Activated CD4-positive, alpha-beta T cell treated with anti-CD3 and anti-CD28 coated beads, Interleukin-2, amount 50 U/mL, for 4 hours (primary cell): ENCODE measurements at places on chromosomes 5 and 9.

DNA sequence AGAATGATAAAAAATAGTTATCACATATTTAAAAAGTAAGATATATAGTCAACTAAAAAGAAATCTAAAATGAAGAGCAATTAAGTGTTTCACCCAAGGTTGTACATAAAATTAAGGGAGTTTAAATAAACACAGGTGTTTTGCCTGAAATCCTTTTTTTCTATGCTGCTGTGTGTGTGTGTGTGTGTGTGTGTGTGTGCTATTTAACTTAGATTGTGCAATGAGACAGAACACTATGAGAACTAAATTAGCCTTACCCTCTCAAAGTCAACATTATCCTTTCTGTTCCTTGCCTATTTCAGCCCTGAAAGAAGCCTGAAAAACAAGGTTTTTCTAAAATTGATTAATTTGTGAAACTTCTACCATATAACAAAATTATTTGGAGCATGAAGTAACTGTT is 516.2 kb downstream of the ELAVL2 start:
- DNase-seq, result no peak

DNA sequence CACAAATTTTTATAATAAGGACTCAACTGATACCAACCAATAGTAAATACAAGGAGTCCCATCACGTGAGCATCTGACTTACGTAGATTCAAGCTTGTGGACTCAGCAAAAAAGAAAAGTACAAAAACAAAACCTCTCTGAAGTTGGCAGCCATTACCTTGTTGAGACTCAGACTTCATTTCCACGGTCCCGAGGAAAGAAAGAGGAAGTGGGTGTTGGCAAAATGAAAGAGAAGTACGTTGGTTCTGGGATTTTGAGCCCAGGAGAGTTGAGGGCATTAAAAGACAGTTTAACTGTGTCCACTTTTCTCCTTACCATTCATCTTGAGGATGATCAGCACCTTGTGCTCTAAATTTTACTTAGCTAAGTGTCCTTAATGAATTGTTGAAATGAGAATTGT is 26.7 kb downstream of the NCBP1 start:
- DNase-seq, result no peak

DNA sequence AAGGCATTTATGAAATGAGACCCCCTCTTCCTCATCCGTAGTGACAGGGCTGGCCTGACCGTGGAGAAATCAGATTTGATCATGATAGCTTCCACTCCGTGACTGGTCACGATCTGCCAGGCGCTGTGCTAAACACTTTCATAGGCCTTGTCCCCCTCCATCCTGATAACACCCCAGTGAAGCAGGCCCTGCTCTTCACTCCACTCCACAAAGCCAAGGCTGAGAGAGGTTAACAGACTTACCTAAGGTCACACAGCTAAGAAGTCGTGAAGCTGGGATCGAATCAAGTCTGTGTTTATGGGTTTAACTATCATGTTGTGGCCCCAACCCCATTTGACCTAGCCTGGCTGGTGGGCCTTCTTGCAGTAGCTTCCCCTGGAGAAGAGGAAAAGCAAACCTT is 53.3 kb upstream of the IL17B start:
- DNase-seq, result no peak

- DNase-seq, result no peak
Measured at GRCh38 chr5:146765089-146765832, 113.3 kb downstream of the PPP2R2B start.
